ENCODE measurements at places on chromosomes 6 and 20.

DNA sequence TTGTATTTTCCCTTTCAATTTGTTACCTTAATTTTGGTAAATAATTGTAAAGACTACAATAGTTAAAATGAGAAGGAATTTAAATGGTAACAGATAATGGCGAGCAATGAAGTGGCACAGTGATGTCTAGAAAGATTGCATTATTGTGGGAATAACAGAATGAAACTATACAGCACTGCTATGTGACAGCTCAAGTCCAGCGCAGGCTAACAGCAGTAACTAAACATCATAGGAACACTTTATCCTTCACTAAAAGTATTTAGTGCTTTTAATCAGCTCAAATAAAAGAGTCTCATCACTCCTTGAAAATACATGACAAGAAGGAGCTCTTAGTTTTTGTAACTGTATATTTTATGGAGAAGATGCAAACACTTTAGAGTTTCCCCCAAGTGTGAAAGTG lies 190.8 kb downstream of the TENT5A start:
- no peaks in the 10 kb centered on the region for H3K27me3 ChIP-seq
- H3K4me1 ChIP-seq = no peaks in the 10 kb centered on the region
- no peak overlapping the region for H3K27ac ChIP-seq
- H3K4me3 ChIP-seq = no peak overlapping the region
- H3K36me3 ChIP-seq = no peaks in the 10 kb centered on the region

DNA sequence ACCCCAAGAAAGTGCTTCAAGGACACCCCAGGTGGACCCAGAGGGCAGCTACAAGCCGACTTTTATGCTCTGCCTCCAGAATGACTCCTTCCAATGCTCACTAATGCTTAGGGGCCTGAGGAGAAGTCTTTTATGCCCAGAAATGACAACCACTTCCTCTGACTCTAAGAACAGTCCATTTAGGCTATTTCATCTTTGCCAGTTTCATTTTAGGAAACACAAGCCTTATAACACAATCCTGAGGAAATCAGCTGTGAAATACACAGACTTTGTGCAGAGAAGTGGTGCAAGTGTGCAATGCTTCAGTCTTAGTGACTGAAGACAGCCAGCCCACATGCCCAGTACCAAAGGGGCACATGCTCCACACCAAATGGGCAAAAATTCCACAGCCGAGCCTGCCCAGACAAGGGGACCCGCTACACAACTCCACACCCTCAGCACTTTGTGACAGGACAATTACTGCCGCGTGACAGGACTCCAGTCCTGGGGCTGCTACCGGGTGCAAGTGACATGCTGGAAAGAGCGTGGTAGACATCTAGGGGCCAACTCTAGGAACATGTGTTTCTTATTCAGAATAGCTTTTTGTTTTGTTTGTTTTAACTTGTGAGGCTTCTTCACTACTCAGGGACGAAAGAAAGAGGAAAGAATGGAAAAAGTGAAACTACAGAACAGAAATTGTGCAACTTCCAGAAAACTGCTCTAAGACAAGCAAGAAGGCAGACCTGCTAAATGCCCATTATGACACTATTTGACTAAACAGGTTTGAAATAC lies 28.2 kb upstream of the PLAGL1 start:
- no peaks in the 10 kb centered on the region for H3K36me3 ChIP-seq
- H3K27ac ChIP-seq = no peak overlapping the region
- H3K27me3 ChIP-seq = no peaks in the 10 kb centered on the region

GRCh38 chr6:109118871-109119354 lies 23.6 kb downstream of the CEP57L1 start:
- no peak overlapping the region for H3K4me3 ChIP-seq
- no peaks in the 10 kb centered on the region for H3K27me3 ChIP-seq
- no peak overlapping the region for H3K27ac ChIP-seq
- no peaks in the 10 kb centered on the region for H3K4me1 ChIP-seq
- no peaks in the 10 kb centered on the region for H3K36me3 ChIP-seq

DNA sequence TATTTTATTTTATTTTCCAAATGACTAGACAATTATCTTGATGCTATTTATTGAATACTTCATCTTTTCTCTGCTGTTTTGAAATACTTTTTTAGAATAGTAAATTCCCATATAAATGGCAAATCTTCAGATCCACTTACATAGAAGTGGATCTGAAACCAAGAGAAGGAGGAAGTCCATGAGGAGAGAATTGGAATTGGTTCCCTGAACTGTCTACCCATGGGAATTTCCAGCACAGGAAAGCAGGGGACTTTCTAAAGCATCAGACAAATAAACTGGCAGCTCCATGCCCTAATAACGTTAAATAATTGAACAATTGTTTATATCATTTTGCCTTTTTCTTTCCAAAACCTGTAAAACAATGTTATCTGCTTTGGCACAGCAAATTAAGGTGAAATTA lies 47.1 kb upstream of the PNRC1 start:
- peaks cover 7% of the 10 kb centered on the region for H3K4me1 ChIP-seq
- H3K4me3 ChIP-seq = no peak overlapping the region
- H3K36me3 ChIP-seq = no peaks in the 10 kb centered on the region
- no peak overlapping the region for H3K27ac ChIP-seq

DNA sequence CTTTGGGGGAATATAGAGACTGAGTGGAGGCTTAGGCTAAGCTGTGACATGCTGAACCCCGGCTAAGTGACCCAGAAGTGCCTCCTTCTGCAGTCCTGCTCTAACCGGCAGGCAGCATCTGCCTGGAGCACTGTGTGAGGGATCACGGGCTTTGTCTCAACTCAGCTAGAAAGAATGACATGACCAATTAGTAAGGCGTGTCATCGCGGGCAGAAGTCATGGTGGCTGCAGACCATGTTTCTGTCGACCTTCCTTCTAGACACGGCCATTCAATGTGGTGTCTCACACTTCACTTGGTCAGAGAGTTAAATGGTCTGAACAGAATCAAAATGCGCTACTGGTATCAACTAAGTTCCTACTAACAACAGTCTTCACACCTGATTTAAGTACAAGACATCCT lies 35.0 kb downstream of the HUS1B start:
- H3K27ac ChIP-seq = no peak overlapping the region
- no peaks in the 10 kb centered on the region for H3K27me3 ChIP-seq
- no peaks in the 10 kb centered on the region for H3K4me1 ChIP-seq
- no peak overlapping the region for H3K4me3 ChIP-seq
- DNase-seq = no peak
- no peaks in the 10 kb centered on the region for H3K36me3 ChIP-seq

DNA sequence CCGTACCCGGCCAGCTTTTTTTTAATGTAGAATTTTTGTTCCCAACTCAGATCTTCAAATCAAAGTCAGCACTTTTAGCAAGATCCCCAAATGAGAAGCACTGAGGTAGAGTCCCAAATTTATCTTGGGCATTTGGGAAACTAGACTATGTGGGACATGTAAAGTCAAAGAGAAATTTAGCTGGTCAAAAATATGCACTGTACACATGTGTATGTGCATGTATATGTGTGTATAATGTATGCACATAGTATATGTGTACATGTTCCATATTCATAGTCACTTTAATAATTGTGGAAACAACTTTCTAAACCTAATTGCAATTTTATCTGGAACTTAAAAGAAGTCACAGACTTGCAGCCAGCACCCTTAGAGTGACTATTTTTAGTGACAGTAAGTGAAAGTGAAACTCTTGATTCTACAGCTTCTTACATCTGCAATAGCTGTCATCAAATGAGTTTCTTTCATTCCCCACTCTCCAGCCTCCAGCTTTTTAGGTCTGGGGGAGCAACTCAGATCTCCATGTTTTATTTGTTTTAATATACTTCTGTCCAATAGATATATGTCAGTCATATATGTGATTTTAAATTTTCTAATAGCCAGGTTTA lies 53.6 kb downstream of the CDC40 start:
- no peaks in the 10 kb centered on the region for H3K36me3 ChIP-seq
- H3K27me3 ChIP-seq = no peaks in the 10 kb centered on the region
- no peak overlapping the region for H3K4me3 ChIP-seq
- H3K27ac ChIP-seq = no peak overlapping the region
- no peak for DNase-seq

DNA sequence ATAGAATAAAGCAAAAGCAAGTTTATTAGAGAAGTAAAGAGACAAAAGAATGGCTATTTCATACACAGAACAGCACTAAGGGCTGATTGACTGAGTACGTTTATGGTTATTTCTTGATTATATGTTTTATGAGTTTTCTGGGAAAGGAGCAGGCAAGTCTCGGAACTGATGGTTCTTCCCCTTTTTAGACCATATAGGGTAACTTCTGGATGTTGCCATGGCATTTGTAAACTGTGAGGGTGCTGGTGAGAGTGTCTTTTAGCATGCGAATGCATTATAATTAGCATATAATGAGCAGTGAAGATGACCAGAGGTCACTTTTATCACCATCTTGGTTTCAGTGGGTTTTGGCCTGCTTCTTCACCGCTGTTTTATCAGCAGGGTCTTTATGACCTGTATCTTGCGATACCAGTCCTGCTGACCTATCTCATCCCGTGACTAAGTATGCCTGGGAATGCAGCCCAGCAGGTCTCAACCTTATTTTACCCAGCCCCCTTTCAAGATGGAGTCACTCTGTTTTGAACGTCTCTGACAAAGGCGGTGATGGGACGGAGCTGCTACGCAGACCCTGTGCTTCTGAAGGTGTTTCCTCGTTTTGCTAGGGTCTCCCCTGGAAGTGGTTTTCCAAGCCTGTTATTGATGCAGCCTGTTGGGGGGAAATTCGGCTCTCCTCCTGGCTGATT lies 45.4 kb upstream of the BMP6 start:
- no peak overlapping the region for H3K27ac ChIP-seq
- no peaks in the 10 kb centered on the region for H3K27me3 ChIP-seq
- no peak overlapping the region for H3K4me3 ChIP-seq
